Psoas muscle (tissue), 8 donors: ENCODE measurements at places on chromosomes 4 and X. TPM values are rescaled to one million over a fixed set of nuclear protein-coding genes. Genes with fewer than 3 reads are reported as not detected.

ARX gene
- polyA plus RNA-seq = 2.6 TPM

ZNF718 gene
- polyA plus RNA-seq = 0.56 TPM

TNIP3 gene
- polyA plus RNA-seq = not detected

CFAP99 gene
- polyA plus RNA-seq = 0.03 TPM

AKAP4 gene
- not detected for polyA plus RNA-seq

TCEANC gene
- 0.95 TPM for polyA plus RNA-seq

LYAR gene
- polyA plus RNA-seq = 60.8 TPM

TKTL2 gene
- not detected for polyA plus RNA-seq

DNA sequence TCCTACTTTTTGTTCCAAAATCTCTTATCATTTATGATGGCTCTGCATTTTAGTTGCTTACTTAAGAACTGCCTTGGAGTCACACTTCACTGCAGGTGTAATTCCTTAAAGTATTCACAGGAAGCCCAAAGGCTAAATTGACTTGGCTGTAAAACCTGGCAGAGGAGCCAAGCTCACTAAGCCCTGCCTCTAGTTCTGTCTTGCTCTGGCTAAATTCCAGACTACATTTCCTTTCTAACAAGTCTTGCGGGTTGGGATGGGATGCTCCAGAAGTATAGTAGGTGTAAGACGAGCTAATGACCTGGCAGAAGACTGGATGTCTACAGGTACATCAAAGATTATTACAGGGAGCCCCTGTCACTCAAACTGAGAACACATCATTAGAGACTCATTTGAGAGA lies 924.0 kb upstream of the INTU start:
- DNase-seq = no peak

GRCh38 chrX:136766785-136767103 lies 14.0 kb downstream of the ARHGEF6 start:
- no peak for DNase-seq

DNA sequence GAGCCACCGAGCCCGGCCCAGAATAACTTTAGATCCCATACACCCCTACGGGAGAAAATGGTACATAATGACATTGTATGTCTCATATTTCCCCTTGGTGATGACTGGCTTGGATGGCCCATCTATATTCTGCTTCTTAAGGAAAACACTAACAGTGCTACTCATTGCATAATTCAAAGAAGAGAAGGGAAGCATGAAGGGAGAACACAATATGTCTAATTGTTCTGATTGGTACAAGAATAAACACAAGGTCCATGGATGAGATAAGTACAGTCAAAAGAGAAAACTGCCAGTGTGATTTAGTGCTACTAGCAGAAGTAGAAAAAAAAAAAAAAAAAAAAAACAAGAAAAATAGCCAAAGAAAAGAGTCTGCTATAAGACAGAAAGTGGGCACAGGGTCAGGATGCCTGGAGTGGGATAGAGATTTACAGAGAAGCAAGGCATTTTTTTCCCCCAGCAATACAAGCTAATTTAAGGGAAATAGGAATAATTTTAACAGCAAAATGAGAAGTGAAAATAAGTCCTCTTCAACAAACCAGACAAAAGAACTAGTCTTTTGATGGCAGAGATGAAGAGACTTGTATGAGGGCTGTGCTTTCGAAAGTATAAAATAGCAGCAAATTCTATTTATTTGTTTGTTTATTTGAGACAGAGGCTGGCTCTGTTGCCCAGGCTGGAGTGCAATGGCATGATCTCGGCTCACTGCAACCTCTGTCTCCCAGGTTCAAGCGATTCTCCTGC lies 96.5 kb upstream of the MAP3K15 start:
- no peak for DNase-seq

DNA sequence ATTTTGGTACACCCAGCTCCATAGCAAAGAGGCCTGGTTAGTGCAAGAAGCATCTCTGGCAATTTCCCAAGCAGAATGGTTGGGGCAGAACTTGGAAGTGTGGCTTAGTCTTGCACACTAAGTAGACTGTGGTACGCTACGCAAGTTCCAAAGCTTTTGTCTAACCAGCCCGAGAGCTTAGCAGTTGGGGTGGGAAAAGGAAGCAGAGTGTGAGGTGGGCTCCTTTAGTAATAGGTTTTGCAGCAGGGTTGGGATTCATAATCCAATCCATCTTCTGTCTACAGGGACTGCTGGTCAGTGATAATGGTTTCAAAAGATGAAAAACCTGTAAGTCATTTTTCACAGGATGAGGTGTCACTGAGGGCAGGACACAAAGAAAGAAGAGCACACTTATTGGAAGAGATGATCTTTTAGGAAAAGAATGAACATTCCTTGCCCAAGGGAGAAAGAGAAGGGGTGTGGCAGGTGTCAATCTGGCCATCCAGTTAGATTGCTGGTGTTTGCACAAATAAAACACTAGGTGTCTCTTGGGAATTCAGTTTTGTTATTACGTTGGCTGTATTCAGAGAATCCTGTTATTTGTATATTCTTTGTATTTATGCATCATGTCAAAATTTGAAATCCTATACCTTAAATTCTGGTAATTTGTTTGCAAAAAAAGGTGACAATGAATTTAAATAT lies 244.3 kb downstream of the GPAT3 start:
- DNase-seq = no peak

- no peak for DNase-seq
Measured at GRCh38 chr4:136106753-136107152, 1425.5 kb downstream of the PCDH18 start.

- no peak for DNase-seq
Measured at GRCh38 chr4:74474345-74475090, 29.6 kb downstream of the AREG start.

DNA sequence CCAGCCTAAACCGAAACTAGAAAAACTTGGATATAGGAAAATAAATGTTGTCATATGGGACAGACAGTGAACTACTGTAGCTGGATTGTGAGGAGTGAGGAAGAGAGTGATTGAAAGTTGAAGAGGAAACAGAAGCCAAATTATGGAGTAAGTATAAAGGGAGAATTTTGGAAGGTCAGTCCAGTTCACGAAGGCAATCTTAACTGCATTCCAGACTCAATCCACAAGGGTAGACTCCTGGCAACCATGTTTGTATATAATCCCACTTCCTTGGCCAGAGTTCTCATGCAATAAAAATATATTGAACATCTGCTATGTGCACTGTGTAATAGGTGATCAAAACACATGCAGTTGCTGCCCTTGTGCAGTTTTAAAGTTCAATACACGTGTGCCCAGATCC lies 58.6 kb upstream of the CAMK2D start:
- DNase-seq = no peak

DNA sequence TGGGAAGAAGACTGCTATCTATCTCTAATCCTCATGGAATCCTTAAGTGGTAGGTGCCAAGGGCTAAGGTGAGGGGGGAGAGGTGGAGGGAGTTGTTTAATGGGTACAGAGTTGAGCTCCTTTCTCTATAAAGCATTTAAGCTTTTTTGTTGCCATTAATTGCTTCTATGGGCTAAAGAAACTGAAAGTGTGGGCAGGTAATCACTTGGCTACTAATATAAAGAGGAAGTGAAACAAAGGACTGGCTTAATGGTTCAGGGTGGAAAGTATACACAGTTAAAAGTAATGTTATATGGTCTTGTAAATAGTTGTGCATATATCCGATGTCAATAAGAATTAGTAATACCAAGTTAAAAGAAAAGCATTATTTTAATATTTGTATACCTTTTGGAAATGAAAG lies 83.9 kb downstream of the POLA1 start:
- DNase-seq = no peak
